ENCODE measurements at places on chromosomes 13 and 19.

DNA sequence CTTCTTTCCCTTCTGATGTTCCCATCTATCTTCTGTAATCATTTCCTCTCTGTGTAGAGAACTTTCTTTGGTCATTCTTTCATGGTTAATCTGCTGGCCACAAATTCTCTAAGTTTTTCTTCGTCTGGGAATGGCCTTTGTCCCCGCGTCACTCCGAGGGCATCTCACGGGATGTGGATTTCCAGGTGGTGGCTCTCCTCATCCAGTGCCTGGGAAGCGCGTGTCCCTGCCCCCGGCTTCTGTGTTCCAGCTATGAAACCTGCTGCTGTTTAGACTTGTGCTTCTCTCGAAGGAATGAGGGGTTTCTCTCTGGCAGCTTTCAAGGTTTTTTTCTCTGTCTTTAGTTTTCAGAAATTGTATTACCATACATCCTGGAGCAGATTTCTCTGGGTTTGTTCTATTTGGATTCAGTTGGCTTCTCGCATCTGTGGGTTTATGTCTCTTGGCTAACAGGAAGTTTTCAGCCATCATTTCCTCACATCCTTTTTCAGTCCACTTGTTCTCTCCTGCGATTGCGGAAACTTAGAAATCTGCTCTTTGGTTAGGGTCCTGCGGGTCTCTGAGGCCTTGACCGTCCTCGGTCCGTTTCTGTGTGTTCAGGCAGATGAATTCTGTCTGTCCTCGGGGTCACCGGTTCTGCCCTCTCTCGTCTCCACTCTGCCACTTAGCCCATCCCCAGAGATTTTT lies 36.9 kb upstream of the DCUN1D2 start:
- DNase-seq: peak; percentile 94

DNA sequence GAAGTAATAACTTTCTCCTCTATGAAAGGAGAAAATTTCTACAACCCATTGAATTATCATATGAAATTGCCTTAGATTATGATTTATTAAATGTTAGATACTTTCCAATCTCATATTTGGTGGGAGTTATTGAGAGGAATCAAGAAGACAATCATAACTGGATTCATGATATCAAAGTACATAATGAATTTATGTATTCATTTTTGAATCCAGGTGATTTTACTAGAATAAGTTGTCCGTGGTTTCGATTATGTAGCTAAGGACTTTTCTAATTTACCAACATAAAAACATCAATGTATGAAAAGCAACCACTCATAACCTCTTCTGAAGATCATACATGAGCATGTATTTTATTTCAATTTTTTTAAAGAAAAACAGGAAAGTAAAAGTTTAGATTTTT lies 1225.0 kb upstream of the MIR17HG start:
- DNase-seq: no peak

DNA sequence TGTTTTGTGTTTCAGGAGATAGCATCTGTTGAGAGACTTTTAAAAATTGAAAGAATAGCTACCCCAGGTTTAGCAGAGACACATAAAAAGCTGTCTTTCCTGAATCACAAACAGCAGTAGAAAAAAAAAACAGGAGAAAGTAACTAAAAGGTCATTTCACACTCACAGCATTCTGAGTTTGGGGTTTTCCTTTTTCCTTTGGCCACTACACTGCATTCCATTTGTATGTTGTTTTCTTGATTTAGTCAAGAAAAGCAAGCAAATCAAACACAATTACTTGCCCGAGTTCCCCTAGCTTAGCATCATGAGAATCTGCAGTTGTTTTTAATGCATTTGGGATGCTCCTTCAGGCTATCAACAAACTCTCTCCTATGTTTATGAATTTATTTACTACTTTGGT lies 161.0 kb downstream of the KCTD12 start:
- no peak for DNase-seq

DNA sequence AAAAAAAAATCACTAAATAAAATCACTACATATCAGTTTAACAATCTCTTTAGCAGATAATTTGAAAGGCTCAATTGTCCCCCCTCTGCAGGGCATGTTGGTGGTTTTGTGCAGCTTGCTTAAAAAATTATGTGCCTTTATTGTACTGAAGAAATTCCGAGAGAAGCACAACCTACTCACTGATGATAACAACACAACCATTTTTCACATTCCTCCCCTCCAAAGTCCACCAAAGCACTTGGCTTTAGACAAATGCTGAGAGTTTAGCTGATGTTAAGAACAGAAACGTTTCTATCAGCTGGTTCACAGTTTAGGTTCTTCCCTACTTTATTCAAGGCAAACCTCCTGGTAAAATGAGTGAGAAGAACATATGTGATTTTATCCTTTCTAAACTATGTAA lies 923 bp downstream of the DOCK9 start:
- no peak for DNase-seq

GRCh38 chr13:105035092-105035491 lies 1500.4 kb downstream of the EFNB2 start:
- DNase-seq: no peak

- DNase-seq: no peak
Measured at GRCh38 chr13:63455938-63456337, 2040.3 kb upstream of the PCDH20 start.

GRCh38 chr19:37572203-37572602 lies 22.4 kb downstream of the ZNF571 start:
- no peak for DNase-seq

DNA sequence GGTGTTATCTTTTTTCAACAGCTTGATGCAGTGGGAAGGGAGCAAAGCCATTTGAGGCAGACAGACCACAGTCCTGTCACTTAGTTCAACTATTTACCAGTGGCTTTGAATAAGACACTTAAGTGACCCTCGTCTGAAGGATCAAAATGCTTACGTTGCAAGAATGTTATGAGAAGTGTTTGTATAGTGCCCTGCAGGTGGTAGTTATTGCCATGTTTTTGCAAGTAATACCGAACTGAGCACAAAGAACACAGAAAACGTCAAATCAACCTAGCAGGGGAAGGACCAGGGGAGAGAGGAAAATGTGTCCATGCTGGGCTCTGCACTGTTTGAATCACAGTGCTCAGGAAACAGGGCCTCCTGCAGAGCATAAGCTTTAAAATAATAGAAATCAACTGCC lies 2.8 kb downstream of the SOHLH2 start:
- DNase-seq: no peak

Data from DMS79 treated with DMSO at 0.1 percent for 48 hours (cell line).